ENCODE measurements at places on chromosomes 4 and X.

DNA sequence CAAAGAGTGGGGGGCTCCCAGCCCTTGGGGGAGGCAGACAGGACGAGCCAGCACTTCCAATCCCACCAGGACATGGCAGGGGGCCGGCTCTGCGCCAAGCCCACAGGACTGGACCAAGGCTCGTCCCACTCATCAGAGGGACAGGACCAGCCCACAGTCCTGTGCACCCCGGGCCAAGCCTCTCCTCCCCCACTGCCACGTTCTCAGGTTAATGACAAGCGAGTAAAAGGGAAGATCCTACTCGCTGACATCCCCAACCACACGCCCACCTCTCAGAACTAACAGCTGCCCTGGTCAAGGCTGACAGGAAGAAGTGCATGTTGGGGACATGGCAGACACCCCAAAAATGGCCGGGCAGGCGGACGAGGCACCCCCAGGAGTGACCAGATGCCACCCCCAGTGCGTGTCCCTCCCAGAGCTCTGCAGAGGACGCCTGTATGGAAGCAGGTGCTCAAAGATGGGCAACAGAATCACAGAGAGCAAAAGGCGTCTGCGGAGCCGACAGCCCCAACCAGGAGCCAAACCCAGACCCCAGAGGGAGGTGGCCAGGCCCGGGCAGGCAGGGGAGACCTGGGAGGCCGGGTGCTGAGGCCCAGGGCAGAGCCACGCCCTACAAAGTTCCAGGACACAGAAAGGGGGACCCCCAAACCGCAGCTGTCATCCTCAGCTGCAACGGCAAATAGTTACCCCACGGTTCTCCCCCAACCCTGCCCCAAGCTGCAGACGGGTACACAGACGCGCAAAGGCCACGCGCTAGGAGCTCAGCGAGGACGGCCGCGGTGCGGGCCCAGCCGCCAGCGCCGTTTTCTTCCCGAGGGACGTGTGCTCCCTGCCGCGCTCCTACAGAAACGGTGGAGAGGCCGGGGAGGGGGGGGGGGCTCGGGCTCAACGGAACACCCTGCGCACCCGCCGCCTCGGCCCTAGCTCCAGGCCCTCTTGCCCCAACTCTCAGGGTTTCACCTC is 1.7 kb downstream of the CTBP1 start:
- DNase-seq, result peak; percentile 33

- DNase-seq, result no peak
Measured at GRCh38 chr4:8703857-8704495, 111.4 kb downstream of the CPZ start.

DNA sequence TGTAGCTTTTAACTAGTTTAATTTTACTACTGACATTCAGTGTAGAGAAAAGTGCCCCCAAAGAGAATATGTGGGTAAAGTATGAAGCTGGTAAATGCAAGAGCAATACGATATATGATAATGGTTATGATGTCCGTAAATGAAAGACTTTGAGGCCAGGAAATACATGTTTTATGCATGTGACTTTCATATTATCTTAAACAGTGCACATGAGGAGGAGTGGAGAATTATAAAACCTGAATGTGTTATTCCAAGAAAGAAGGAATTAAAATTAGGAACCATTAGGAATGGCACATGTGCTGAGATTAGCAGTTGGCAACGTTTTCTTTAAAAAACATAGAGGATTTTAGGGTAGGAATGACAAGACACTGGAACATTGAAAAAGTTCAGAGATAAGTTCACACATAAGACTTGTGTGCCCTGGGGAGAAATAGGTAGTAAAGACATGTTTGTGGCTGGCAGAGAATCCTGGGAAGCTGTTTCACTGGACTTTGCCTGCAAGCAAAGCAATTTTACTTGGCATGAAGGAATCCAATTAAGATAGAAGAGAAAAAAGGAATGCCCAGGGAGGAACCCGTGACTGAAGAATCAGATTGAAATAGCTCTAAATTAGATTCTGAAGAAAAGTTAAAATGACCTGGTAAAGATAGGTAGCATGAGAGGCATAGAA is 20.0 kb downstream of the GK start:
- no peak for DNase-seq

DNA sequence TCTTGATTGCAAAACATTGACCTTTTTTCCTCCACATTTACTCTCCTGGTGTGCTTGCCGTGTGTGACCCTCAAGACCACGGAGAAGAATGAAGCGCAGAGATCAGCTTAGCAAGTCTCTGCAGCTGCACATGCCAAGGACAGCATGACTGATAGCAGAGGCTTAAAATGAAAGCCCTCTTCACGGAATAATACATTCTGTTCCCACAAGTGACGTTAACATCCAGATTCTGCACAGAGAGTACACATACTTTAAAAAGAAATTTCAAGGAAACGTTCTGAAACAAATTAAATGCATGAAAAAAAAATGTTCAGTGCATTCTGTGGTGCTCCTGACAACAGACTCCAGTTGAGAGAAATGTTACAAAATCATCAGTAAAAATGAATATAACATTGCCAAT is 60.9 kb downstream of the SLC7A11 start:
- DNase-seq, result no peak

DNA sequence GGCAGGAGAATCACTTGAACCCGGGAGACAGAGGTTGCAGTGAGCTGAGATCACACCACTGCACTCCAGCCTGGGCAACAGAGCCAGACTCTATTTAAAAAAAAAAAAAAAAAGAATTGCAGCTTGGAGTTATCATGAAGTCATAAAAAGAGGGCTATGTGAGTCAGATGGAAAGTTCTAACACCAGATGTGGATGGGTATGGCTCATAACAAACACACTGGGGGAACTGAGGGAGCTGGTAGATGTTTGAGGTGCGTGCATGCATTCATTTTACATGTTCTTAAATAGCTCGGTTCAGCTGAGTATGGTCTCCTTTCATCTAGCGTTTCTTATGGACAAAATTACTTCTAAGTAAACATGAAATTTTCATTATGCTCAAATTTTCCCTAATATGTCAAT is 11.7 kb downstream of the TRMT2B start:
- no peak for DNase-seq

- DNase-seq, result no peak
Measured at GRCh38 chr4:183430317-183430993, 14.0 kb upstream of the CDKN2AIP start.

DNA sequence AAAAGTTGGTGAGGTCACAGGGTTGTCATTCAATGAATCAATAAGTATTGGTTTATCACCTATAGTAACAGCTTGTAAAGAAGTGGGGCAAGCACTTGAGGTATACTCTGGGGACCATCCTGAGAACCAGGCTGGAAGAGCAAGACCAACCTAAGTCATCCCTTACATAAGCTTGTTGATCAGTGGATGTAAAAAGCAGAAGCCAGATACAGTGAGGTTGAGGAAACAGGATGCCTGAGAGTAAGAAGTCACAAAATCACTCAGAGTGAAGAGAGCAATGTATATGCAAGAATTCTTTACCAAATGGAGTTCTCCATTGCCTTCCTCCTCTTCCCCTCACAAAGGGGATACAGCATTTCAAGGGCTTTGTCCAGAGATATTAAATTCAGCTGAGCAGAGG is 76.3 kb upstream of the PACRGL start:
- DNase-seq, result no peak

DNA sequence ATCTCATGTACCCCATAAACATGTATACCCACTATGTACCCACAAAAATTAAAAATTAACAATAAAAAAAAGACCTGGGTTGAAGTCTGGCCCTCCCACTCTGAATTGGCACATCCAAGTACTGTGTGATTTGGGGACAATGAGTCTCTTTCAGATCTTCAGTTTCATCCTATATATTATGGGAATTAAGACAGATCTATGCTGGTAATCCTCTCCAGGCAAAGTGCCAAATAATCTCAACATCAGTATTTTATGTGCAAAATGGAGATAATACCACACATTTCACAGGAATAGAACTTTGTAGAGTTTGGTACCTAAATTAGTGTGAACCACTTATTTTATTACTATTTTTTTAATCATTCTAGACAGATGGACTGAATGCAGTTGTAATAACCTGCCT is 11.0 kb upstream of the SCD5 start:
- DNase-seq, result no peak

GRCh38 chr4:163385466-163385865 is 41.8 kb downstream of the NPY5R start:
- DNase-seq, result no peak

- no peak for DNase-seq
Measured at GRCh38 chr4:100317032-100317864, 127.0 kb upstream of the DDIT4L start.

- DNase-seq, result no peak
Measured at GRCh38 chrX:64977830-64978229, 1.6 kb upstream of the ZC4H2 start.

DNA sequence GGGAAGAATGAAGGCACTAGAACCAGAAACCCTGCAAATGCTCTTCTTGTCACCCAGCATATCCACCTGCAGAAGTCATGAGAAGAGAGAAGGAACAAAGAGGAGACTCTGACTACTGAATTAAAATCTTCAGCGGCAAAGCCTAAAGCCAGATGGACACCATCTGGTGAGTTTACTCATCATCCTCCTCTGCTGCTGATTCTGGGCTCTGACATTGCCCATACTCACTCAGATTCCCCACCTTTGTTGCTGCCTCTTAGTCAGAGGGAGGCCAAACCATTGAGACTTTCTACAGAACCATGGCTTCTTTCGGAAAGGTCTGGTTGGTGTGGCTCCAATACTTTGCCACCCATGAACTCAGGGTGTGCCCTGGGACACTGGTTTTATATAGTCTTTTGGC is 181.7 kb downstream of the AR start:
- DNase-seq, result no peak

GRCh38 chr4:105162123-105162796 is 15.6 kb downstream of the TET2 start:
- no peak for DNase-seq

GRCh38 chrX:65712005-65712806 is 44.8 kb downstream of the MSN start:
- DNase-seq, result no peak

- no peak for DNase-seq
Measured at GRCh38 chr4:88087004-88087403, 71.4 kb downstream of the ABCG2 start.

DNA sequence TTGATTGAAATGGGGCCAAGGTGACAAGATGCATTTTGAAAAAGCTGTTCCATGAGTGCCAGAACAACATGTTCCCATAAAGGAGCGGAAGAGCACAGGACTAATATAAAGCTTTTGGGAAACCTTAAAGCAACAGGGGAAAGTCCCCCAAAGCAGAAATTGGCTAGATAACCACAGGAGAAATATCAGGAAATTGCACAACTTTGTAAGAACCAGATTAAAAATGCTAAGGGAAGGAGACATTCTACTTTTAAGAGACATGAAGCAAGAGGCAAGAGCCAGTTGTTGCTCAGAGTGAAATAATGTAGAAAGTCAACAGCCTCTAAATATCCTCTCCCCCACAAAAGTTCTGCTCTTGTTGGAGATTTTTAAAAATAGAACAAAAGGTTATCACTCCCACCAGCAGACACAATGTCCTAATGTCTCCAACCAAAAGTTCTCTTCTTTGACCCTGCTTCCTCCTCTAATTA is 85.2 kb upstream of the LNX1 start:
- DNase-seq, result no peak

GRCh38 chrX:44785652-44786051 is 58.2 kb upstream of the DUSP21 start:
- DNase-seq, result no peak

GRCh38 chr4:21716531-21716930 is 232.0 kb downstream of the KCNIP4 start:
- no peak for DNase-seq

- DNase-seq, result no peak
Measured at GRCh38 chrX:76919761-76920160, 492.3 kb downstream of the MAGEE1 start.

DNA sequence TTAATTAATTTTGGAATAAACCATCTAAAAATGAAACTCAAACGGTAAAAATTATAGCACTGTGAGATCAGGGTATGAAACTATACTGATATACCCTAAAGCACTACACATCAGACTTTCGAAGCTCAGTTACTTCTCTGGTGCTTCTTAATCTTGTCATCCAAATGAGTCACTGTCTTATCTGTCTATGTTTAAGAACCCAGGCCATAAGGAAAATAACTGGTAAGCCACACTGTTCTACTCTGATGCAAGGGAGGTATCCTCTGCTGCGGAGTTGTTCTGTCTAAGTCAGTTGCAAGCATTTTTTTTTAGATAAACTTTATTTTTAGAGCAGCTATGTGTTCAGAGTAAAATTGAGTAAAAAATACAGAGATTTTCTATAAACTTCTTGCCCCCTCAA is 830.8 kb upstream of the POU3F4 start:
- DNase-seq, result no peak

DNA sequence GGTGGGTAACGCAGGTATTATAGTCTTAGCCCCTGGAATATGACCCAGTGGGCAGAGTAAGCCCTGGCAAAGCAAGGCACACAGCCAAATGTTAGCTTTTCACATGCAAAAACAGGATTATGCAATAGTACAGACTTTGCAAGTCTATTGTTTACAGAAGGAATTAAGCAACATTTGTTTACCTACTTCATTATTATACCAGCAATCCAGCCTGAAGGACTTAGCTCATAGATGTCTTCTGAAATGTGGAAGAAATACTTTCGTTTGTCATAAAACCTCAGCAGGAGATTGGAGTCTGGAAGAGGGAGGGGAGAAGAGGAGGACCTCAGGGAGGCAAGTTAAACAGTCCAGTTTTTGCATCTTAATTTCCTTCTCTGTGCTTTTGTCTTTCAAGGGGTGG is 226.7 kb upstream of the CENPE start:
- DNase-seq, result no peak

Data from activated naive CD4-positive, alpha-beta T cell treated with anti-CD3 and anti-CD28 coated beads, Interleukin-2, amount 50 U/mL, for 16 hours (primary cell).